ENCODE measurements at places on chromosomes 2 and 18.

DNA sequence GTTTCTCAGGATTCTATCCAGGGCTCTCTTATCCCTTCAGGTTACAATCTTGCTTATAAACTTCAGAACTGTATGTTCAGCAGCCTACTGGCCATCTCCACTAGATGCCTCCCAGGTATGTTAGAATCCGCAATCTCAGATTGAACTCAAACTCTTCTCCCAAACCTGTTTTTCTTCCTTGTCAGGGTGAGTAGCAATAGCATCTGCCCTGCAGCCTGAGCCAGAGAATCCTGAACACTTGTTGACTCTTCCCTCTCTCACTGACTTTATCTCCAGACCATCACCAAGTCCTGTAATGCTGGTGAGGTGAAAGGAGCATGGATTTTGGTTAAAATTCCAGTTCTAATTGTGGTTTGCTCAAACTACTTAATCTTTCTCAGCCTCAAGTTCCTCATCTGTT, 82.6 kb upstream of the ALPP start:
- DNase-seq, result no peak

DNA sequence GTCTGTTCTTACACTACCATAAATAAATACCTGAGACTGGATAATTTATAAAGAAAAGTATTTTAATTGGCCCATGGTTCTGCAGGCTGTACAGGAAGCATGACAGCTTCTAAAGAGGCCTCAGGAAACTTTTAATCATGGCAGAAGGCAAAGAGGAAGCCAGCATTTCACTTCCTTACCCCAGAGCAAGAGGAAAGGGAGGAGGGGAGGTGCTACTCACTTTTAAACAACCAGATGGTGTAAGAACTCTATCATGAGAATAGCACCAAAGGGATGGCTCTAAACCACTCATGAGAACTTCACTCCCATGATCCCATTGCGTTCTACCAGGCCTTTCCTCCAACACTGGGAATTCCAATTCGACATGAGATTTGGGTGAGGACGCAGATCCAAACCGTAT, 344.4 kb upstream of the SLC39A10 start:
- no peak for DNase-seq

DNA sequence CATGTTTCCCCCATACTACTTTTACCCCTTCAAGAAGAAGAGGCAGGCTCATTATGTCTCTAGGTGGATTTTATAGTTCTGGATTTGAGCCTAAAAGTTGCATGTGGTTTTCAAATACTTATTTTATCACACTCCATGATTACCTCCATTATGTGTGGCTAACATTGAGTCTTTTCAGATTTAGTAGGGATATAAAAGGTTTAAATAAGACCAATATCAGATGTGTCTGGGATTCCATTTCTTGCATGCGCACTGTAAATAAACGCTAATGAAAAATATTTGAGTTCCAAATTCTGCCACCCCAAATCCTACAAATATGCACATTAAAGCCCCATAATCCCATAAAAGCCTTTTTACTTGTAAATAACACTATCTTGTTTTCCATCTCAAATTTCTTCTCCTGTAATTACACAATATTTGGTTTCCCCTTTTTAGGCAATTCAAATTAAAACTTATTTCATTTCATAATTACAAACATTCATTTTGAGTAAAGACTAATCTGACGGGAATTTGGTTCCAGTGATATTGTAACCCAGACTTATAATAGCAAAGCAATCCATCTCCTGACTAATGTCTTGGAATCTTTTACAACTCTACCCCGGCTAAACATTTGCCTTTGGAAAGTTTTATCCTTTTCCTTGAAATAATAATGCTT, 600.0 kb downstream of the SLC4A3 start:
- DNase-seq, result no peak

DNA sequence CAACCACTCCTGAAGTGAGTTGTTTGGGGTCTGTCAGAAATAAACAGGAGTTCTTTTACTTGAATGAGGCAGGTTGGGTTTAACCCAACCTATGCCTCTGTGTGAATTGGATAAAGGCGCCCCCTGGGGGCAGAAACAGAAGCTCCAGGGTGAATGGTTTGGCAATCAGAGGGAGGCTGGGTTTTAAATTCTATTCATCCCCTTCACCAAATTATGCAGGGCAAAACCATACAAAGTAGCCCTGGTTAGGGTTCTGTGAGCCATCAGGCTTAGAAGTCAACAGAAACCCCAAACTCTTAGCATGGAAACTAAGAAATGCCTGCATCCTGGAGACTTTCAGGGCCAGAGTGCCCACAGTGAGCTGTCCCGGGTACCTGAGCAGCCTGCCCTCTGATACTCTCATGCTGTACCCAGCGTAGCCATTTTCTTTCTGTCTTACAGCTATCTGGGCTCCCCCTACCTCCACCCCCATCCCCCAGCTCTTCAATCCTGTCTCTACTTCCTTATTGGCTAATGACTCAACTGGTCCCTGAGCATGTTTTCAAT, 241.5 kb downstream of the ICOS start:
- peak; percentile 54 for DNase-seq

- peak; percentile 32 for DNase-seq
Measured at GRCh38 chr2:203734276-203734983, 28.0 kb downstream of the CD28 start.
